ENCODE measurements at places on chromosomes 1 and 21.

DNA sequence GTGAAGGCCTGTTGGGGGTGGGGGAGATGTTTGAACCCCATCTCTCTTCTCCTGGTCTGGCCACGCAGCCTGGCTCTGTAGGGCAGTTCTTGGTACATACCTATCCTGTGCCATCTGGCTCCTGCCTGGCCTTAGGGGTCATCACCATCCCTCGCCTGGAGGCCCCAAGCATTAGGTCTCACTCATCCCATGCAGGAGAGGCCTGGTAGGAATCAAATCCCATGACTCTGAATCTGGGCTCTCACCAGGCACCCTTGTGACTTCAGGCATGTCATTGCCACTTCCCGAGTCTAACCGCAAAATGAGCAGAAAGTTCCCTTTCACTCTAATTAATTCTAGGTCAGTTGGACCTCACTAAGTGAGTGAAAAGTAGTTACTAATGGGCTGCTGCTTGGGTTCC, 37.2 kb downstream of the ETNK2 start:
- no peak for DNase-seq

DNA sequence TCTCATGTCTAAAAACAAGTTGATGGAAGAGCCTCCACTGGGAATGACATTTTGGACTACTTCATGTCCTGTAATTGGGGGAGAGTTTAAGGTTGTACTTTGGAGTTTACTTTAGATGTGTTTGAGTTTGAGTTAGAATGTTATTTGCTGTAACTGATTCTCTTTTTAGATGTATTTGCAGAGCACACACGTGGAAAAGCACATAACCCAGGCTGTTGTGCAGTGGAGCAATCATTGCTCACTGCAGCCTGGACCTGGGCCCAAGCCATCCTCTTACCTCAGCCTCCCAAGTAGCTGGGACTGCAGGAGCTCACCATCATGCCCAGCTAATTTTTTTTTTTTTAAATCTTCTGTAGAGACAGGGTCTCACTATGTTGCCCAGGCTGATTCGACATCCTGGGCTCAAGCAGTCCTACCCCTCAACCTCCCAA, 36.7 kb upstream of the SH3D21 start:
- no peak for DNase-seq

DNA sequence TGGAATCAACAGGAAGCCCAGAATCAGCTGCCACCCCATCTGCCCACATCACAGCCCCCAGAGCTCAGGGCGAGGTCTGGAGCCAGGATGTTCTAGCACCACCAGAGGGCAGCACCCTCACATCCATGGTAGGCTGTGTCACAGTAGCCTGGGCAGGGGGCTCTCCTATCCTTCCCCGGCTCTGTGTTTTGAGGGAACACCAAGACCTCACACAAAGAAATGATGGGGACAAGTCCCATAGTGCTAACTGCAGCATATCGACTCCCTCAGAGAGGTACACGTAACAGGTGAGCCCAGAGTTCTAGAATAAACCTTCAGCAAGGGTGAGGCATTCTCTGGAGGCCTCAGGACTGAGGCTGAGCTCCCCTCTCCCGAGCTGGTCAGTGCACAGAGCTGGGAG, 2.3 kb upstream of the KCNC4 start:
- DNase-seq = peak; percentile 34

DNA sequence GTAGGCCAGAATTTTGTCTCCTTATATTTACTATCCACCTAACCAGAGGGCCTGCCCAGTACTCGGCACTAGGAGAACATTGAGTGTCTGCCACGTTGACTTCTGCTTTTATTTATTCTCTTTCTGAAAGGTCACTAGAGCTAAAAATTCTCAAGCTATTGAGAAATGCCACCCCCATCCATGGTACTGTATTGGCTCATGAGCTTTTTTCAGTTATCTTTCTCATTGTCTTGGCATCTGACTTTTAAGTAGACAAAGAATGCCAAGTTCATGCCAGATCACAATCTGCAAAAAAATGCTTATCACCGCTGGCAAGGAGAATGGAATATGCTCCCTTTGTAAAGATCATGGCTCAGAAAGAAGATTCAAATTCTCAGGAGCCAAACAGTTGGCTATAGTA, 49.8 kb upstream of the MROH9 start:
- DNase-seq = no peak

DNA sequence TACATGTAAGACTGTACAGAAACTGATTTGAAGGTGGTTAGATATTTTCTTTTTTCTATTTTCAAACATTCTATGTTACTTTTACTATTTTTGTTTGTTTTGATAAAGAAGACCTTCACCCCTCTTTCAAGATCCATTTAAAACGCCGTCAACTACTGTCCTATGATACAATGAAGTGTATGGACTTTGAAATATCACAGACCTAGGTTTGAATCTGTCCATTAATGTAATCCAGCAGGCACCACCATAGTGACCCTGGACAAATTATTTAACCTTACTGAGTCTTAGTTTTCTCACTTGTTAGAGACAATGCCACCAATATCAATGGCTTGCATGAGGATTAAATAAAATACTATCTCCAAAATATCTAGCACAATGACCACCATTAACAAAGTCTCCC, 2.0 kb downstream of the FRRS1 start:
- DNase-seq = no peak

- DNase-seq = peak; percentile 10
These were observed 7.1 kb upstream of the MROH9 start for GRCh38 chr1:170927955-170928840.

GRCh38 chr1:174358786-174359453, 88.8 kb upstream of the GPR52 start:
- DNase-seq = no peak

- DNase-seq = peak; percentile 16
These were observed 47.7 kb downstream of the ELAVL4 start for GRCh38 chr1:50156241-50157010.

DNA sequence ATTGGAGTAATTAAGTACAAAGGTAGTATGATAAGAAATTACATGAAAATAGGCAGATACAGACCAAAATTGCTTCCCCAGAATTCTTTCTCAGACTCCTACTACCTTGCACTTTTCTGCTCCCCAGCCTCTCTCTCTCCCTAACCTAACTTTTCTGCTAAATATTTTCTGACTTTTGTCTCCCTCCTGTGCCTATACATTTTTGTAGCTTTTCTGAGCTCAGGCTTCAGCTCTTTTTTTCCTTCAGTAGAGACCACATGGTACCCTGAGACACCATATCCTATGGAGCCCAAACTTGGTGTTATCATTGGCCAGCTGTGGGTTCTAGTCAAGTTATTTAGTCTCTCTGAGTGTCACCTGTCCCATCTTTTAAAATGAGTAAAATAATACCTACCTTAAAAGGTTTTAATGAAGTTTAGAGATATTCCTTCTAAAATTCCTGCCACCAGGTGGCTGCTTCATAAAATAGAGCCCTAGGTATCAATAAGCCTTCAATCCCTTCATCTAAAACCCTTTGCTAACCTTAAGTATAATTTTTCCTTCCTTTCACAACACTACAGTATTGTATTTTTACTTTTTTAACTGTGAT, 237.6 kb upstream of the DUSP10 start:
- no peak for DNase-seq

- peak; percentile 79 for DNase-seq
These were observed 109.8 kb downstream of the MAST2 start for GRCh38 chr1:45913183-45913683.

Measured in fibroblast of skin of abdomen (primary cell).